Stimulated activated CD4-positive, alpha-beta T cell treated with anti-CD3 and anti-CD28 coated beads, TNF-alpha, amount 100 ng/mL, for 4 hours (primary cell): ENCODE measurements at places on chromosomes 3 and 15.

DNA sequence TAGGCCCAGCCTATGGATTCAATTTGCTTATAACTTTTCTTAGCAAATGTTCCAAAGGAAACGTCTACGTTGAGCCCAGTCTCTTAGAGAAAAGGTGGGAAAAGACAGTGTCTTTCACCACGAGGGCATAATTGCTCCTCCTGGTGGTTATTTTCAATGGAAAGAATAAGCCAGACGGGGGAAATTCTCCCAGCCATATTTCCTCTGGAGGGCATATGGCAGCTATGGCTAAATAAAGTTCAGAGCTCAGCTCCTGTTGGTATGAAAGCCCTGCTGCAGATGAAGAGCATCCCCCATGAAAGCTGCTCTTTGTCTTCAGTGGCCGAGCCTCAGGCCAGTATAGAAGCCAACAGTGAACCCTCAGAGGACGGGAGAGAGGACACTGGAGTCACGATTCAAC is 297.9 kb downstream of the RYR3 start:
- no peak for DNase-seq

DNA sequence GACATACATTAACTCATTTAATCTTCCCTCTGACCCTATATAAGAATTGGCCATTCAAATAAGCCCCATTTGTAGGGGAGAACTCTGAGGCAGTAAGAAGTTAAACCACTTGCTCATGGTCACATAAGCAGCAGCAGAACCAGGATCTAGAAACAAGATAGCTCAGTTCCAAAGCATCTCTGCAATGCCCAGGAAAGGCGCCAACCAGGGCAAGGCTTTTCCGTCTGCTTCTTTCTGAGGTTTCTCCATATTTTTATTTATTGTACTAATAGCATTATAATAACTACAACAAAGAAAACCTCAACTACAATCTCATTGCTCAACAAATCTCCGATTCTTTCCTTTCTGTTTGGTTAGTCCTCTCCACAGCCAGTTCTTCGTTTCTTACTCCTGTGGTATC is 4.3 kb upstream of the UBE2E2 start:
- DNase-seq, result no peak

- no peak for DNase-seq
These were observed 14.3 kb downstream of the IGDCC4 start for GRCh38 chr15:65408324-65409035.

DNA sequence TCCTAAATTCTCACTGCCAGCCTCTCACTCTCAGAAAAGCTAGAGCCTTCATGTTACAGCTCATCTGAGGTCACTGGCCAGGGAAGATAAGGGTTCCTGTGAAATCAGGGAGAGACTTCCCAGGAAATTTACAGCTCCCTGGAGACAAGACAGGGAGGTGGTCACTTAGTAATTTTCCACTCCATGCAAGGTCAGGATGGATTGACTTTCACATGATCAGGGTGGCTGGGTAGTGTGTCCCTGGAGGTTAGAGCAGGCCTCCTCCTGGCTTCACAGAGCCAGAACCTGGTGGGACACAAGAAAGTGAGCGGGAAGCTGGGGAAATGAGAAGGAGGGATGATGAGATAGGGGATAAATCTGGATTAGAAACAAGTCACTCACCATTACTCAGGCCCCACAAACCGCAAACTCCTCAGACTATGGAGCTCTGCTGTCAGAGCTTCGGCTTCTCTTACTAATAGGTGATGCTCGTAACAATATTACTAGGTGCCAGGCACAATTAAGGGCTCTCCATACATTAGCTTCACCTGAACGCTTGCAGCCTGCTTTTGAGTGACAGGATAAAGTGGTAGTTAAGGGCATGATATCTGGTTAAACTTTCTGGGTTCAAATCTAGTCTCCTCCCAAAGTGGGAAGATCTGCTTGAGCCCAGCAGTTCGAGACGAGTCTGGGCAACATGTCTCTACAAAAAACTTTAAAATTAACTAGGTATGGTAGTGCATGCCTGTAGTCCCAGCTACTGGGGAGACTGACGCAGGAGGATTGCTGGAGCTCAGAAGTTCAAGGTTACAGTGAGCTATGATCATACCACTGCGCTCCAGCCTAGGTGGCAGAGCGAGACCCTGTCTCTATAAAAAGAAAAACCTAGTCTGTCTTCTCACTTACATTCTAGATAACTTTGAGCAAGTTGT is 24.9 kb downstream of the DUOX2 start:
- no peak for DNase-seq

DNA sequence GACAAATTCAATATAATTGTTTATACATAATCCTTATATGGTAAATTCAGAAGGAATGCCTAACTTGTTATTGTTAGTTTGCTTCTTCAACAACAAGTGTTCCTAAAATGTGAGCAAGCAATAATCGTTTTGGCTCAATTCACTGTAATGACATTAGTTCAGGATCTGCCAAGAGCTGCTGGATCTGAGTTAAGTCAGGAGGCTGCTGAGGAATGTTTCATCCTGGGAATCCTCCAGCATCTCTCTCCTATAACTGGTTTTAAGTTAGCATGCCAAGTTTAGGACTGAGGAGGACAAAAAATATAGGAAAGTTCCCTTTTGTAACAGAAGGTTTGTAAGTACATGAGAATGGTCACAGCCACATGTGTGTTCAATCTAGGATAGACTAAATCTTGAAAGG is 4.9 kb upstream of the GTF2A2 start:
- no peak for DNase-seq

- DNase-seq, result no peak
These were observed 22.5 kb upstream of the ROPN1 start for GRCh38 chr3:124014366-124014942.
